ENCODE measurements at places on chromosomes 5 and 9.

- no peak for DNase-seq
Measured at GRCh38 chr5:134099939-134100282, 14.6 kb upstream of the TCF7 start.

DNA sequence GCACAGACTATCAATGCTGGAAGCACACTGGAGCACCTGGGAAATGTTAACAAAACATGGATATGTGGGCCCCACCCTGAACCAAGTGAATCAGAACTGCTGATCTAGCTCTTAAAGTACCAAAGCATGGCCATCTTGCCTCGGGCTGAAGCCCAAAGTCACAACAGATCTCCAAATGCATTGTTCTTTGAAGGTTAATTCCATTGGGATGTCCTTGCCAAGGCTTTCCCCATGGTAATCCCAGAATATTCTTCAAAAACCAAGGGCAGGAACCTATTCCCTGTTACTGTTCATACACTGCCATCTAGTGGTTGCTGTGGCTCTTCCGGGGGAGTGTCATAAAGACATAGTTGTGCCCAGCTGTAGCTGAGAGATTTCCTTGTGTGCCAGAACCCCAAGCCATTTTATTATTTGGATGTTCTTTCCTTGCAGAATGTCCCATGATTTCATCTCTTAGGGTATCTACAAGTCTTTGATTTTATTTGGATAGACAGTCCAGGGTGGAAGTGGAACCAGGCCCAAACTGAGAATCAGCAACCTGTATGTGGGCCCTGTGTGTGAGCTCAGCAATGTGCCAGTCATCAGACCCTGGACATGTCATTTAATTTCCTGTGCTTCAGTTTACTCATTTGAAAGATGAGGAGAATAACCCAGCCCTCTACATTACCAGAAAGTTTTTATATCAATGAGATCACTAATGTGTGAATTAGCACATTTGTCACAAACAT is 290.0 kb downstream of the ACTL7B start:
- no peak for DNase-seq

- DNase-seq, result no peak
Measured at GRCh38 chr5:146662229-146662628, 146.2 kb upstream of the GPR151 start.

DNA sequence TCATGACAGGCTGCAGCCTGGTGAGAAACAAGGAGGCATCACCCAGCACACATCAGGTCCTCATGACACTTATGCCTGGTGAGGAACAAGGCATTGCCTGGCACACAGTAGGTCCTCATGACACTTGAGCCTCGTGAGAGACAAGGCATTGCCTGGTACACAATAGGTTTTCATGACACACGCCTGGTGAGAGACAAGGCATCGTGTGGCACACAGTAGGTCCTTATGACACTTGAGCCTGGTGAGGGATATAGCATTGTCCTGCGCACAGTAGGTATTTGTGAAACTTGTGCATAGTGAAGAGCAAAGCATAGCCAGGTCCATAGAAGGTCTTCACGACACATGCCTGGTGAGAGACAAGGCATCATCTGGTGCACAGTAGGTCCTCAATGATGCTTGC is 23.5 kb downstream of the WHRN start:
- DNase-seq, result no peak

- no peak for DNase-seq
Measured at GRCh38 chr5:165130656-165131055, 1625.2 kb downstream of the MAT2B start.

DNA sequence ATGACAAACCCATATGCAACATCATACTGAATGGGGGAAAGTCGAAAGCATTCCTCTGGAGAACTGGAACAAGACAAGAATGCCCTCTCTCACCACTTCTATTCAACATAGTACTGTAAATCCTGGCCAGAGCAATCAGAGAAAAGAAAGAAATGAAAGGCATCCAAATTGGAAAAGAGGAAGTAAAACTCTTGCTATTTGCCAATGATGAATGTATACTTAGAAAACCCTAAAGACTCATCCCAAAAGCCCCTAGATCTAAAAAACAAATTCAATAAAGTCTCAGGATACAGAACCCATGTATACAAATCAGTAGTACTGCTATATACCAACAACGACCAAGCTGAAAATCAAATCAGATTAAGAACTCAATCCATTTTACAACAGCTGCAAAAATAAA is 66.9 kb downstream of the SPATA31C2 start:
- DNase-seq, result no peak

Data from activated T-cell treated with anti-CD3 and anti-CD28 coated beads for 1 hour (primary cell).